ENCODE measurements at places on chromosomes 4 and X. TPM values are rescaled to one million over a fixed set of nuclear protein-coding genes. Genes with fewer than 3 reads are reported as not detected.

GRCh38 chr4:166091912-166092510 is 219.0 kb downstream of the TLL1 start:
- no peak for DNase-seq

DNA sequence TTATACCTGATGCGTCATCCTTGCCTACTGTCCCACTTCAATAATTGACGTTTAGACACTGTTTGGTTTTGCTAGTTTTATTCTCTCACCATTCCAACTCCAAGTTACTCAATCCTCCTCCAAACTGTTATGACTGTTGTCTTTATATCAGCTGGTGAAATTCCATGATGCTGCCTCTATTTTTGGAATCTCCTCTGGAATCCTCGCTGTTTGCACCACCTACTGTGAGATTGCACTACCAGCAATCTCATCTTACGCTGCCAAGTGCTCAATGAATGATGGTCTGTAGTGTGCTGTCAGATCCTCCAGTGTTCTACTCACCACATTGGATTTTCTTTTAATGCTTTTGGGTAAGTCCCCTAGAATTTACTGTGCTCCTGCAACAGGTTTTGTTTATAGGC is 13.2 kb upstream of the PCDH18 start:
- DNase-seq = no peak

- DNase-seq = no peak
Measured at GRCh38 chr4:27022963-27023362, 162.3 kb downstream of the STIM2 start.

DNA sequence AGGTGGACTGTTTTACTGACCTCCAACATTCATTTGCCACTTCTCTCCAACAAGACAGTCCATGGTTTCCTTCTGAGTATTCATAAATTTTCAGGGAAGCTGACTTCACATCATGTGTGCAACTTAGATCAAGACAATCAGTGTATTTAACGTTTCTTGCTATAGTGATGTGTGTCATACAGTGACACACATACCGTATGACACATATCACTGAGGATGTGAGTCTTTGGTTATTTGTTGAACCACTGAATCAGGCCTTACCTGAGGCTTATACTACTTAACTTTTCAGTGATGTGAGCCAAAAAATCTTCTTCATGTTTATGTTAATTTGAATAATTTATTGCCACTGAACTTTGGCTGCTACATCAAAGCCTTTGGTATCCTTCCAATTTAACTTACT is 166.8 kb downstream of the BMPR1B start:
- no peak for DNase-seq

The NSG1 gene
- total RNA-seq = 12.2 TPM

The BBS12 gene
- 4.2 TPM for total RNA-seq
